ENCODE measurements at places on chromosomes 4 and X.

DNA sequence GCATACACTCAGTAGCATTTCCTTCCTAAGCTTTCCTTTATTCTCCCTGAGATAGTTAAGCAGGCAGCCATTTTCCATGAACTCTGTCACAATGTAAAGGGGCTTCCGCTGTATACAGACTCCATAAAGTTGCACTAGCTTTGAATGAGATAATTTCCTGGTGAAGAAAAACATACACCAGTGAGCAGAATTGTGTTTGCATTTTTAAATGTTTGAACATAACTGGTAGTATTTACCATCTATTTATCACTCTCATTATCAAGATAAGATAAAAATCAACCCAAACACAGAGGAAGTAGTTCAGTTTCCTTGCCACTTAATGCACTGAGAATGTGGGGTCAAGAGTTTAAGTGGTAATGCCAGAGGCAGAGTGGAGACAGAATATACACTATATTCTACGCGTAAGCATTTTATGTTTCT is 54.1 kb downstream of the TXK start:
- peak; percentile 56 for DNase-seq

DNA sequence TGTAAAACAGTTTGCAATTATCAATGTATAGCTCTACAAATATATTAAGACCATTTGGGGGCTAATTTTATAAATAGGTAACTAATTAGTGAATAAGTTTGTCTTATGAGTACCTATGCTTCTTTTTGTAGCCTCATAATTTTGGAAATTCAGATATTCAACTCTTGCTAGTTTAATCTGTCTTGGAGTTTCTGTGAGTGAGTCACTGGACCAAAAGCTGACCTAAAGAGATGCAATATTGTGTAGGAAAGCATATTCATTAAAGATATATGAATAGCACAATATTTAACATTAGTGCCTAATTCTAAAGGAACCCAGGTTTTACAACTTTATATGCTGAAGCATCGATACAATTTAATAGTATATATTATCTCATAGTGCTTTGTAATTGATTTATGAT is 161.3 kb upstream of the PCDH18 start:
- no peak for DNase-seq

- DNase-seq: no peak
Measured at GRCh38 chr4:84384801-84385200, 114.3 kb downstream of the NKX6-1 start.

- DNase-seq: no peak
Measured at GRCh38 chrX:69139516-69139915, 25.7 kb downstream of the PJA1 start.

- DNase-seq: no peak
Measured at GRCh38 chr4:116501954-116502353, 583.4 kb downstream of the TRAM1L1 start.

DNA sequence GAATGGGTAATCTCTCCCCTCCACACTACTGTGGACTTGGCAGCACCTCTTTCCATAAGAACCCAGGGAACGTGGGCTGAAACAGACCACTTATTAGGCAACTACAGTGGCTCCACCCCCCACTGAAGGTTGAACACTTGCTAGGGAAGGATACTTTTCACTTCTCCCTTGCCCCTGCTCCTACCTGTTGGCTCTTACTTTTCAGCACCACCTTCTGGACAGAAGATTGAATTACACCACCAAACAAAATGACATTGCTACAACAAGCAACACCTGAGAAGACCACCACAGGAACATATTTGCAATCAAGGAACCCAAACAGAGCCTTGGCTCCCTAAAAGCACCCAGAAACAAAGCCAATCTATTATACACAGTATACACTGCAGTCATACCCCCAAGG is 132.1 kb upstream of the CXCL13 start:
- DNase-seq: peak; percentile 29

GRCh38 chr4:188046657-188047056 is 51.1 kb downstream of the ZFP42 start:
- no peak for DNase-seq

GRCh38 chrX:148314876-148315275 is 185.5 kb upstream of the AFF2 start:
- DNase-seq: no peak

- DNase-seq: peak; percentile 6
Measured at GRCh38 chr4:110589297-110589696, 33.6 kb downstream of the PITX2 start.

- DNase-seq: peak; percentile 70
Measured at GRCh38 chr4:77697860-77698590, 92.4 kb downstream of the CXCL13 start.

DNA sequence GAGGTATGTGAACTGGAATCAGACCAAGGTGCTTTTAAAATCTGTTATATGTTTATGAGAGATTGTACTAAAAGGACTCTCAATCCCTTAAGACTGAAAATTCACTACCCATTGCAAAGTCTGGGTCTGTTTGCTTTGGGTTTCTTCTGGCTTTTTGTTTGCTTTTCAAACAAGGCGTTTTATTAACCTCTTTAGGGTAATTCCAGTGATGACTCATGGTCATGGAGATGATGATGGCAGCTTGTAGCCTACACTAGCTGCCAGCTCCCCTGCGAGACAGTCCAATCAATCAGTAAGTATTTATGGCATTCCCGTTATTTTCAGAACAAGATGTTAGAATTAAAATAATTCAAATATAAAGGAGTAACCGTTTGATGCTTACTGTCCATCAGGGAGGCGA is 643.8 kb upstream of the FTHL17 start:
- no peak for DNase-seq

- DNase-seq: no peak
Measured at GRCh38 chr4:101160792-101161592, 186.3 kb downstream of the PPP3CA start.

- DNase-seq: peak; percentile 51
Measured at GRCh38 chrX:14936561-14936960, 63.3 kb downstream of the MOSPD2 start.

DNA sequence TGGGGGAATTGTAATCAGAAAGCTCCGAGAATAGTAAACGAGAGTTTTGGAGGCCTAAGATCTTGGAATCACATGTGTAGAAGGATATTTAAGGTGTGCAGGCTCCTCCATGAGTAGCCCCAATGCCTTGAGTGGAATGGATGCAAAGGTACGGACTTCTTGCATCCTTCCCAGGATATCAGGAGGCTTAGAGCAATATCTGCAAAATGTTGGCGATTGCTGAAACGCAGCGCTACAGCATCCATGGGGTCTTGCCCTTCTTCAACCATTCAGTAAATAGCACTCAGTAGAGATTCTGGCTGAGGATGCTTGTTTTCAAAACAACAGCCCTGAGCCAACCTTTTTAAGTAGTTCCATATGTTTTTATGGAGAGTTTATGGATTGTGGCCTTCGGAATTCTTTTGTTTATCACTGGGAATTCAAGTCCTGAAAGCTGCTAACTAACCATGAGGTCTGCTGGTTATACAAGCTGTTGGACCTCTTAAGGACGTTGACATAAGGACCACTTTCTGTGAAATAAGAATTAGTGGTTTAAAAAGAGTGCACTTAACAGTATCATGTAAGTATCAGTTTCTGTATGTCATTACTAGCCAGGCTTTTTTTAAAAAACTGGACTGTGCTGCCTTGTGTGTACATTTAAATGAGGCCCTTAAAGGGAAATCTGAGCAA is 228.8 kb upstream of the PGRMC2 start:
- no peak for DNase-seq

- no peak for DNase-seq
Measured at GRCh38 chr4:61752617-61753016, 552.5 kb downstream of the ADGRL3 start.

DNA sequence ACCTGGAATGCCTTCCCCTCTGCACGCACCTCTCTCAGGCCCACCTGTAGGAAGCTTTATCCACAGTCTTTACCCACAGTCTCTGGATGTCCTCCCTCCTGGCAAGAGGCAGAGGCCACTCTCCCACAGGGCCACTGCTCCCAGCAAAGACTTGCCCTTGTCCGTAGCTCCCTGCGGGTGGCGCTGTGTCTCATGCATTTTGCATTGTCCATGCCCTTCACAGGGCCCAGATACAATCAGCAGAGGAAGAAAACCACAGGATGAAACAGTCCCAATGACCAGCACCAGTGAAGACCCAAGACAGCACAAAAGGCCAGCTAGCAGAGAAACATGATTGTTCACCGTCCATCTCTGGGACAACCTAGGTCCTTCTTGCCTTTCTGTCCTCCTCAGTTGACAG is 2.1 kb upstream of the NSG1 start:
- DNase-seq: peak; percentile 67

GRCh38 chr4:164396439-164396838 is 357.5 kb upstream of the SMIM31 start:
- DNase-seq: no peak

GRCh38 chrX:133437356-133437755 is 22.1 kb upstream of the GPC4 start:
- DNase-seq: no peak

DNA sequence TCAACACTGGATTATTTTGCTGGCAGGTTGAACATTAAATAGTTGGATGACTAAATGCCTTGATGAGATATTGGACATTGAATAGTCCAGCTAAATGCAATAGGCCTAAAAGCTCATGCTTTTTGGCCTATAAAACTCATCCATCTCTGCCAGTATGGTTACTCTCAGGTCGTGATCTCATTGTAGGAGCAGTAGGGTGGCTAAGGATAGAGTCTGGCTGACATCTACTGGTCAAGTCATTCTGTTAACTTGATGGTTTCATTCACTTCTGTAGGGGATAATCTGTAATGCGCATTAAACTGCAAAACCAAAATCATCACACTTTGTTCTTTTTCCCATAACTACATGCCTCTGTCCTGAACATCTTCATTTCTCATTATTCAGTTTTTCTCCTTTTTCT is 227.0 kb downstream of the DKK2 start:
- DNase-seq: peak; percentile 50

DNA sequence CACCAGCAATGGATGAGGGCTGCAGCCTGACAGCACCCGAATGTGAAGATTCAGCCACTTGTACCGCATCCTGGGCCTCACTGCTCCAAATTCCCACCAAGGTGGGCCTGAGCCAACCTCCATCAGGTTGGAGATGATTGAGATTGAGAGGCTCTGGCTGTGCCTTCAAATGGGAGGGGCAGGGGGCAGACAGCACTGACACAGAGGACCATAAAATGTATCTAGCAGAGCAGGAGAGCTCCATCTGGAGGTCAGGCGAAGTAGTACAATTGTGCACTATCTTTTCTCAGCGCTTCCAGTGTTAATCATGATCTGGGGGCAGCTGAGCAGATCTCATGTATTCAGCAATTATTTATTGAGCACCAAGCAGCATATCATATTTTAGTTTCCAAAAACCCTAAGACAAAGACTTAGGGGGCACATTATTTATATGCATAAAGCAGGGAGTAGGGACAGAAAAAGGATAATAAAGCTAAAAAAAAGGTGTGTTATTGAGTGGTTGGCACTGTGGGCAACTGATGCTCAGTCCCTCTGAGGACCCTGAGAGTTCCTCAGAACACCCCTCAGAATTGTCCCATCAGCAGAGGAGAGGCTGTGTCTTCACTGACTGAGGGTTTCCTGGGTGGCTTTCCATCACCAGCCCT is 31.6 kb upstream of the C1QTNF7 start:
- peak; percentile 67 for DNase-seq

- DNase-seq: peak; percentile 44
Measured at GRCh38 chr4:69092190-69092589, 4.1 kb upstream of the UGT2B7 start.

DNA sequence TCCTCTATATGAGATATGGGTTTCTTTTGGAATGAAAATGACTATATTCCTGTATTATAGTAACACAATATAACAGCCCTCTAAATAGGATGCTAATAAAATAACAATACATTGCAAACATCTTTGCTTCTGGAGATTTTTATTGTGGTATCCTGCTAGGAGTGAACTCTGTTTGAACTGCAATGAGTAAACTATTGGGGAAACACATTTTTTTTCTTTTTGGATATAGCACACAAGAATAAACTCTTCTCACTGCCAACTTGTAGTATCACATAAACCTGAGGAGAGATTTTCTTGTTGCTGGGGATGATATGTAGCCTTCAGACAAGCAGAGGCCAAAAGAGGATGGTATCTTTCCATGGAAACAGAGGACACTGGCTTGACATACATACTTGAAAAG is 238.2 kb downstream of the C4orf33 start:
- DNase-seq: no peak

DNA sequence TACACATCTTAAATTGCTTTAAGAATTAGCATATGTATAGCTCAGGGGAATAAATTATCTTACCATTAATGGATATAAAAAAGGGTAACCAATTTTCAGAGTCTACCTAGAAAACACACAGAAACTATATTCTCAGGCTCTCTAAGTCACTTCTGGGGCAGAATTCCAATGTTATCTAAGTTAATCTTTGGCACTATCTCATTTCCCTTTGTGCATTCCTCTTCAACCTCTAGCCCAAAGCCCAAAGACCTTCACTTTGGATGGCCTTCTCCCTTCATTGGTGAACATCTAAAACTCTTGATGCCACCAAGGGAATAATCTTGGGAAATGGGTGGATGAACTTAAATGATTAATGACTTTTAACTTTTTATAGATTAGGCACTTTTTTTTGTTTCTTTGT is 108.3 kb downstream of the APBB2 start:
- DNase-seq: peak; percentile 29

DNA sequence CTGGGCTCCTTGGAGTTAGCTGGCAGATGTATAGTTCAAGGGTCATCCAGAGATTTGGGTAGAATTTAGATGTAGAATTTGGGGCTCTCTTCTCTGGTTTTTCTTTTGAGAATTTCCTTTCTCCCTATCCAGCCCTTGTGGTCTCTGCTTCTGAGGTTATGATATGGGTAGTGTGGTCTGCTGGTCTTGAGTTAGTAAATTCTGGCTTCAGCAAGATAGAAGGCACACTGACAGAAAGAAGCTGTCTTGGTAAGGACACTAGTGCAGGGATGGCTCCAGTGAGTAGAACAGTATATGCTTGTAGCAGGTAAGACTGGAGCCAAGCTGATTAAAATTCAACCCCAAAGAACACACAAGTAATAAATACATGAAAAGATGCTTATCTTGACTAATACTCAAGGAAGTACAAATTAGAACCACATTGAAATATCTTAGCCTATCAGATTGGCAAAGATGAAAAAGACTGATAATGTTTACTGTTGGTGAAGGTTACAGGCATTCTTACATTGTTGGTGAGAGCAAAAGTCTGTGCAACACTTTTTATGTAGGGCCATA is 2.1 kb upstream of the IL9R start:
- no peak for DNase-seq

- no peak for DNase-seq
Measured at GRCh38 chr4:128524311-128524710, 236.7 kb upstream of the PGRMC2 start.

GRCh38 chr4:97752599-97752998 is 390.7 kb downstream of the STPG2 start:
- DNase-seq: no peak

All from lung microvascular endothelial cell (primary cell).